Forelimb muscle (tissue), 1 donor: ENCODE measurements at places on chromosomes 7 and 10.

- no peak for DNase-seq
Measured at GRCh38 chr7:80288175-80289122, 153.8 kb downstream of the GNAI1 start.

GRCh38 chr10:88702848-88703597 is 3.0 kb upstream of the LIPK start:
- no peak for DNase-seq

- no peak for DNase-seq
Measured at GRCh38 chr10:97378933-97379921, 21.9 kb downstream of the RRP12 start.

DNA sequence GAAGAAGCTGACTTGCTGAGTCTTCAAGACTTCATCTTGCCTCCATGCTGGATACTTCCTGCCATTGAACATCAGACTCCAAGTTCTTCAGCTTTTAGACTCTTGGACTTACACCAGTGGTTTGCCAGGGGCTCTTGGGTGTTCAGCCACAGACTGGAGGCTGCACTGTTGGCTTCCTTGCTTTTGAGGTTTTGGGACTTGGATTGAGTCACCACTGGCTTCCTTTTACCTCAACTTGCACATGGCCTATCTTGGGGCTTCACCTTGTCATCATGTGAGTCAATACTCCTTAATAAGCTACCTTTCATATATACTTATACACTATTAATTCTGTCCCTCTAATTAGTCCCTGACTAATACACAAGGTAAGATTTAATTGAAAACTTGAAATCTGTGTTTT is 361.7 kb upstream of the SEMA3C start:
- DNase-seq, result no peak

- no peak for DNase-seq
Measured at GRCh38 chr10:48762064-48763042, 77.7 kb downstream of the WDFY4 start.

GRCh38 chr7:158527915-158528502 is 59.6 kb downstream of the PTPRN2 start:
- no peak for DNase-seq

GRCh38 chr7:151599401-151600227 is 79.9 kb upstream of the RHEB start:
- DNase-seq, result peak; percentile 48

DNA sequence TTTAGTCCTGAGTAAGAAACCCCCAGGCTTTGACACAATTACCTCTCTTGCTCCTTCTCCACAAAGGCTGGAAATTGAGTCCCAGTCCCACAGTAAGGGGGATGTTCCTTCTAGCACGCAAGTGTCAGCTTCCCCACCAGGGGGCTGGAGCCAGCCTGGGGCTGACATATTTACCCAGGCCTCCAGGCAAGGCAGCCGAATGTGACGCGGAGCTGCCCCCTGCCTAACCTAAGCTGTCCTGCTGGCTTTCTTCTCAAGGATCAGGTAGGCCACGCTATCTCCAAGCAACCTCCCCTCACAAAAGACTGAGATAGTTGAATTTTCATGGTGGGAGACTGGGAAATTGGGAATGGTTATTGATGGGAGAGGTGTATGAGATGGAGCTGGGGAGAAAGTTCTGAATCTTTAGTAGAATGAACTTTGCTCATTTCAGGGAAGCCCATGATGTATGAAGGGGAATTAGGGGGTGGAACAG is 19.2 kb upstream of the BMPER start:
- DNase-seq, result no peak

- no peak for DNase-seq
Measured at GRCh38 chr10:125708971-125709503, 10.5 kb upstream of the EDRF1 start.
